Activated T-helper 17 cell treated with anti-CD3 and anti-CD28 coated beads, Interleukin-2, amount 50 U/mL, for 72 hours (primary cell): ENCODE measurements at places on chromosomes 2 and 18. TPM values are rescaled to one million over a fixed set of nuclear protein-coding genes. Genes with fewer than 3 reads are reported as not detected.

RFTN2 gene
- total RNA-seq: 0.17 TPM

ZNF385B gene
- total RNA-seq: not detected

GRCh38 chr2:137964066-137964858, at the start of gene HNMT:
TSS of gene HNMT (plus strand) at chr2:137964473. CDS start at chr2:137964492, 19 bp downstream.
- no peak for ATAC-seq

DNA sequence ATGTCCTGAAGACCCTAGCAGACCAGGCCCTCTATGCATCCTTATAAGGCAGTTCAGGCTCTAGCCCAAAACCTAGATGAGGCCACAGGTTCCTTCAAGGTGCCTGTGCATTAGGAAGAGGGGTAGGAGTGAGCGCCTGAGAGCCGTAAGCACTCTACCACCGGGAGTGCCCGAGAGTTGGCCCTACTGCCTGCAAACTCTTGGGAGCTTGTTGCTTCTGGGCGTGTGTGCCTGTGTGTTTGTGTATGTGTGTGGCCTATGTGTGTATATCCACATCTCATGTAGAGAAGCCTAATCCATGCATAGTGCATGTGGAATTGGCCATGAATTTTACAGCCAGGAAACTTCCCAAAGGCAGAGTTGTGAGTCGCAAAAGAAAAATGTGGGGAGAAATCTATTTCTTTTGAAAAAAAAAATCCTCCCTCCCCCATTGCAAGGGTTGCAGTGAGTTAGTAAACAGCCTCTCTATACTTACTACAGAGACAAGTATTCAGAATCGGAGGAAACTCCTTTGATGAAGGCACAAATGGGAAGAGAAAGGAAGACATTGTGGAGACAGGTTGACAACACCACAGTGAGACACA, 96.8 kb downstream of the ADD2 start:
- ATAC-seq: no peak

DNA sequence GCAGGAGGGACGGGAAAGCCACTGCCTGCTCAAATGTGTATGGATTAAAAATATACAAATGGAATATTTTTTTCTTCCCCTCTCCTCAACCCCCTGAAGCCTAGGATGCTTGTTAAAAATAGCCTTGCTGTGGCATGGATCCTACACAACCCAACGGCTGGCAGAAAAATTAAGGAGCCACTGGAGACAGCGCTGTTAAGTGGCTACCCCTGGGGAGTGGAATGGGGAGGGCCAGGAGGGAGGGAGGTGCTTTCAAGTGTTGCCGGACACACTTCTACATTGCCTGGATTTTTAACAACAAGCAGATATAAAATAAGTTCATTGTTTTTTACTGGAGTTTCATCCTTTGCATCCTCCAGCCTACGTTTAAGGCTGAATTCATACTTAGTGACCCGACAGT, 66.6 kb downstream of the ZBTB7C start:
- no peak for ATAC-seq

ASTL gene
- 6.9 TPM for total RNA-seq

DNA sequence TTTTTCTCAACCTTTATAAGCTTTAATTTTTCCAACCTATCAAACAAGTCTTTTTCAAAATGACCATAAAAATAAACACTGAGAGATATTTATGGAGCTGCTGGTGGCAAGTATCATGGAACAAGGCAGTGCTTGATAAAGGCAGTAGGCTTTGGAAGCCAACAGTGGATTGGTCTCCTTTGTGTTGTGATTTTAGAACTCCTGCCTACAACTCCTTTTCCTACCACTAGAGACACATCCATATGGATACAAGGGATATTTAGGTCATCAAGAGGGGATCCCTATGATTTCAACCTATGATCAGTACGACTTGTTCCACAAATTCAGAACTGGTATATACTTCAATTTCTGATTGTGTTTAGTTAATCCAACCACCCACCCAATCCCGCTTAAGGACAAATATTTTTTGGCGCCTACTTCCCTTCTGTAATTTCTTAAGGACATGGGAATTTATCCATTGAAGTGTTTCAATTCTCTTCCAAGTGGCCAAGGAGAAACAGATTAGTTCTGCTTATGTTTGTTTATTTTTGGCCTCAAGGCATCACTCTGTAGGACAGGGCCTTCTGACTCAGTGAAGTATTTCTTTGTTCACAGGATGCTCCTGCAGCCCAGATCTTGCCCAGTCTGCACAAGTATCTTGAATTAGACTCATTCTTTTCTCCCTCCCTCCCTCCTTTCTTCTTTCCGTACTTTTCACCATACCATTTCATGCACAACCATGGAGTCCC, 2119.6 kb upstream of the PIK3C3 start:
- ATAC-seq: no peak

- ATAC-seq: no peak
These were observed 1.9 kb upstream of the MEIS1 start for GRCh38 chr2:66432801-66433694.

GRCh38 chr18:9804517-9805104, 81.2 kb upstream of the TXNDC2 start:
- ATAC-seq: no peak

GRCh38 chr2:20281876-20282275, 56.9 kb upstream of the SDC1 start:
- ATAC-seq: no peak

DNA sequence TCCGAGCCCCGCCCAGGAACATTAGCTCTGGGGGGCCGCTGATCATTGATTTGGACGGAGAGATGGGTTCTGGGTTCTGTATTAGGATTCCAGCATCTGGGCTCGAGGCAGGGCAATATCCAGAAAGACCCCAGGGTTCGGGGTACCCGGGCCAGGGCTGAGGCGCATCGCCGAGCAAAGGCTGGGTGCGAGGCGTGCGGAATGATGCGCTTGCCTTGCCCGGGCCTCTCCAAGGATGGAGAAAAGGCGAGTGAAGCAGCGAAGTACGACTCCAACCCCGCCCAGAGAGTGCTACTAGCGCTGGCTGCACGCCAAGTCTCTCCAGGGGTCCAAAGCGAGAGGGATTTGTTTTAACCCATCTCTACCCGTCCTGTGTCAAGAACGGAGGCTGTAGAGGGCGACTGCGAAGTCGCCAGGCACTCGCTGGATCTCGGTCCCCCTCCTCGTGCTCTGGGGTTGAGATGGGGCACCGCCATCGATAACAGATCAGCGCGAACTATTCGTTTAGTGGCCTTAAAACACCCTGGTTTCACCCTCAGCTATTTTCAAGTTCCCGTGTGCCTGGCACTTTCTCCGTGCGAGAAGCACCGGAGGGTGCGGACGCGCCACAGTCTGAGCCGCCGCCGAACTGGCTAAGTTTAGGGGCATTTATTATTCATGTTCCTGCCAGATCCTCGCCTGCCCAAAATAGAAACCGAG, 1.9 kb downstream of the ADCYAP1 start:
- ATAC-seq: no peak

CYRIA gene
- 0.06 TPM for total RNA-seq

- peak; percentile 25 for ATAC-seq
These were observed 24.3 kb upstream of the COL6A3 start for GRCh38 chr2:237438080-237438940.

GRCh38 chr2:233209533-233210171, 41.8 kb upstream of the ATG16L1 start:
- peak; percentile 52 for ATAC-seq

GRCh38 chr2:86542814-86543213, 20.4 kb downstream of the CHMP3 start:
- ATAC-seq: no peak

HOXD4 gene
- total RNA-seq: not detected
